Osteocyte (in vitro differentiated cells): ENCODE measurements at places on chromosomes 12 and 14. TPM values are rescaled to one million over a fixed set of nuclear protein-coding genes. Genes with fewer than 3 reads are reported as not detected.

The NFATC4 gene
- 197 and 223 TPM in 2 replicates for total RNA-seq

DNA sequence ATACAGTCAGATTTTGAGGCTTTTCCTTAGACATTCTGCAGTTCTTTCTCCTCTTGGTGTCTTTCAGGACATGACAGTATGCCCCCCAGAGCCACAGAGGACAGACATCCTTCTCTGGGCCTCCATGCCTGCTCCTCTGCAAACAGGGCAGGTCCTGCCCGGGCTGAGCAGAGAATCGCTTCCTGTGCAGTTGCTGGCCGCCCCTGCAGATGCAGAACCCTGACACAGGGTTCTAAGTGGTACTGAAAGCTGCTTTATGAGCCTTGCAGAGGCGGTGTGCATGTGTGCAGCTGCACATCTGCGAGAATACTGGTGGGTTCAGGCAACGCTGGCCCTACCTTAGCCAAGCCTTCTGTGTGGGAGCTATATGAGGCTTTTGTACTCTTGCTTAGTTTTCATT is 54.5 kb downstream of the FLRT2 start:
- no peak for DNase-seq

GRCh38 chr12:105057174-105057573 is 27.1 kb downstream of the ALDH1L2 start:
- DNase-seq, result no peak

GRCh38 chr12:21478756-21479455 is 22.5 kb downstream of the RECQL start:
- no peak for DNase-seq

GRCh38 chr12:53664936-53665335 is 10.9 kb downstream of the ATP5MC2 start:
- DNase-seq, result no peak

GRCh38 chr14:49447540-49448107 is 138.6 kb downstream of the RPS29 start:
- DNase-seq, result no peak

GRCh38 chr12:78240827-78241226 is 410.1 kb downstream of the NAV3 start:
- DNase-seq, result no peak

GRCh38 chr12:96064271-96064670 is 28.9 kb upstream of the LTA4H start:
- DNase-seq, result no peak

- no peak for DNase-seq
Measured at GRCh38 chr14:105005929-105006830, 14.7 kb downstream of the CDCA4 start.

DNA sequence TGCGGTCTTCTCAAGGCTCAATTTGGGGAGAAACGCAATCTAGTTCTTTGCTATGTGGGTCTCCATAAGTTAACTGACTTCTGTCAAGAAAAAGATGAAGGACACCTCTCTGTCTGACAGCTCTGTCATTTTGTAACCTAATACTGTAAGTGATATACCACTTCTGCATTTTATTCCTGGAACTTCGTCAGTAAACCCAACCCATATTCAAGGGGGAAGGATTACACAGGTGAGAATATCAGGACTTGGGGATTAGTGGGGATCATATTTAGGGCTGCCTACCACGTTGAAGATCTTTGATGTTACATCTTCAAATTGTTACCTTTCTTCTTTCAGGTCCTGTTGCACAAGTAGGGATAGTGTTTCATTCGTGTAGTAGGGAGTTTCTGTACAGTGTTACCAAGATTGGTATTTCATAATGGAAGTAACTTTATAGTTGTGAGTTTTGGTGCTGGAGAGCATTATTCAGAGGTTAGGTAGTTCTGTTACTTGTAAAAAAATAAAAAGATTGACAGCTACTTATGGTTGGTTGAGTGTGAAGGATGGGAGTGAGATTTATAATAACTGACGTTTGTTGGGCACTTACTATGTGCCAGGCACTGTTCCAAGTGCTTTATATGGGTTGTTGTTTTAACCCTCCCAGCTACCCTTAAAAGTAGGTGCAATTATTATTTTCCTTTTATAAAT is 1.6 kb downstream of the TMEM260 start:
- no peak for DNase-seq
